ENCODE measurements at places on chromosomes 2 and 18.

- no peak for DNase-seq
Observed at GRCh38 chr2:404581-404980, 116.7 kb upstream of the ALKAL2 start.

DNA sequence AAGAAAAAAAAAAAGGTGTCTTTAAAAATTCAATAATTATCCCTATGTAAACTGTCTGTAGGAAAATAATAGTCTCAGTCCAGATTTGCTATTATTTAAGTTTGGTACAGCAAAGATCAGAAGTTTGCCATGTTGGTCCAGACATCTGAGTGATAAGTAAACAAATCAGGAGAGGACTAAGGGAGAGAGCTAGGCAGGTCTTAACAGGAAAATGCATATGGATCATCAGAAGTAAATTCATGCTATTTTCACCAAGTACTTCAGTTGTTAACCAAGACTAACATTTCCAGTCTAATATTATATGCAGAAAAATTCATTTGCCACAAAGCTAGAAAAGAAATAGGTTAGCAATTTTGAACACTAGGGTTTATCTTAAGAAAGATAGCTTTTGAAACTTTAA, 95.0 kb upstream of the STK17B start:
- no peak for DNase-seq

DNA sequence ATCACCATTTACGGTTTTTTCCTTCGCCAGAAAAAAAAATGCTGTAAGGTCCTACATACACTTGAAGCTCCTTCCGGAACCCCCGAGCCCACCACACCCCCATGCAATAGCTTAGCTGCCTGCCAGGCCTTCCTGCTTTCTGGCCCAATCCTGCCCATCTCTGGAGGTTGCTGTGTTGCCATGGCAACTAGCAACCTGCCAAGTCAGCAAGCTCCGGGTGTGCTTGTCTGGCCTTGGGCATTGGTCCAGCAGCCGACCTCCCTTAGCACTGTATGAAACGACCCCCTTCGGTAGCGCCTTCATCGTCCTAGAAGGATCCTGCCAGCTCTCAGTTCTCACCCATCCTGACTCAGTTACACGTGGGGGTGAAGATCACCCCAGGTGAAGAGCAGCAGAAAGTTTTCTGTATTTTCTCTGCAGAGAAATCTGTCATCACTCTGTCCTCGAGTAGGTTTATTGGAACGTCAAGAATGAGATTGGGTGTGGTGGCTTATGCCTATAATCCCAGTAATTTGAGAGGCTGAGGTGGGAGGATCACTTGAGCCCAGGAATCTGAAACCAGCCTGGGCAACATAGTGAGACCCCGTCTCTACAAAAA, 47.4 kb upstream of the MTCL1 start:
- no peak for DNase-seq

DNA sequence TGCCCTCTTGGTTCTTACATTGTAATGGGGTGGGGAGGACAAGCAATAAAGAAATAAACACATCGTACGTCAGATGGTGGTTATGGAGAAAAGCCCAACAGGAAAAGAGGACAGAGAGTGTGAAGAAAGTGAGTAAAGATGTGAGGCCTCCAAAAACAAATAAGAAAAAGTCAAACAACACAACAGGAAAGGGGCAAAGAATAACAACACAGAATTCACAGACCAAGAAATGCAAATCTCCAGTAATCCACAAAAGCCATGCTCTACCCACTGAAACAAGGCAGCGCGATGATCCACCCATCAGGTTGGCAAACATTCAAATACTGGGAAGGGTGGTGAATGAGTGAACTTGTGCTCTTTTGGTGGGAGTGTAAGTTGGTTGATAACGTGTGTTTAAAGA, 16.7 kb upstream of the DUSP2 start:
- DNase-seq = no peak

GRCh38 chr18:30622635-30623034, 419.9 kb downstream of the DSC3 start:
- no peak for DNase-seq

DNA sequence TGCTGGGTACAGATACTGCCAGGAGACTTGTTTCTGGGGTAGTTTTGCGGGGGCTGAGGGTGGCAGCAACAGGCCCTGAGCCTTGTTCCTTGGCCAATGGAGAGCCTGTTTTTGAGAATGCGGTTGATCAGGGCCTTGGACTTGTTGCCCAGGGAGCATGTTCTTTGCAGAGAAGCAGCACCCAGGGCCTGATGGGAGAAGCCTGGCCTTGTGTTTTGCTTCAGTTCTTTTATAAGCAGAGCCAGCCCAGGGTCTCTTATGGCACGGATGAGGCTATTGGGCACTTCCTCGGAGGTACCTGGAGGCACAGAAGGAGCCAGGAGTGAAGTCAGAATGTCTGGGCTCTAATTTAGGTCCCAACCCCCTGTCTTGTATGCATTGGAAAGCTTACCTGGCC, 85.1 kb upstream of the MCFD2 start:
- no peak for DNase-seq

DNA sequence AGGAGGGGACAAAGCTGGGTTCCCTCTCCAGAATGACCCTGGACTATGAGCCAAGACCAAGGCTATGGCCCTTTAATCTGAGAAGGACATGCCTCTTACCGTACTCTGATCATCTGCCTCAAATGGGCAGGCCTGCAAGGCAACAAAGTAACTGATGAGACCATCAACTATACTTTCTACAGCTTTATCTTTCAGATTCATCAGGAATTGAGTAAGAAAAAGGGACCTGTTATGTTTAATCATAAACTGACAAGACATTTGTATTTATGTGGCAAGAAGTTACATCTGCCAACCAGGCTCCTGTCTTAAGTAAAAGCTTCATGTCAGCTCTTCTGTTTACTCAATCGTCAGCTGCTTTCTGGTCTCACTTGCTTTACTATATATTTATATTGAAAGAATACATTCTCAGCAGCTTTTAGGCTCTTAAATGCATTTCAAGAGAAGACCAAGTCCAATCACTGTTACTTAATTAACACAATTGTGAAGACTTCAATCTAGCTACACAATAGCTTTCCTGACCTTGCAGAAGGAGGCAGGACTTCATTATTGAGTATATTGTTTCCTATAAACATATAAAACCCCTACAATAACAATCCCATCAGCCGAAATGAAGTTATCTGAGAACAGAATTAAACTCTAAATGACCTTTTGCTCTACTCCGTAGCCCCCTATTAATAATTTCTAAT, 163.8 kb downstream of the ETAA1 start:
- no peak for DNase-seq

DNA sequence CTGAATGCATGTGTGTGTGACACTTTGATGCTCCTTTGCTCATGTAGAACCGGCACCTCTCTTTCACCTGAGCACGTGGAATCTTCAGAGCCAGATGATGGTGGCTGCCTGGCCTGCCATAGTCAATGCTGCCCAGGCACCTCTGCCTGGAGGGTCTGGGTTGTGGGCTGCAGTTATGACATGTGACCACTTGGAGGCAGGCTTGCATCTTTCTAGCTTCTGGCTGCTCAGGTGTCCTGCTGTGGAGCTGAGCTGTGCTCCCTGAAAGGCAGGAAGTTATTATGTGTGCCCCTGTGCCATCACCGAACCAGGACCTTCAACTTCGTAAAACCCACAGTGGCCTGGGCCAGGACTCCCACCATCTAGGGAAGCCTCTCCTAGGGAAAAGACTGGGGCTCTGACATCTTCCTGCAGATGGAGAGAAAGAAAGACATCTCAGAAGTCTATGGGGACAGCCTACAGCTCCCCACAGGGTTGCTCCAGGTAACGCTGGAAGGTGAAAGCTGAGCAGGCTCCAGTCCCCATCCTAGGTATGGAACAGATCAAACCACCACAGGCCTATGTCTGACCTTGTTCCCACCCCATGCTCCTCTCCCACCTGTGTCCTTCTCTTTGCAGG, 30.2 kb downstream of the PSD4 start:
- DNase-seq = peak; percentile 86

GRCh38 chr2:28413152-28413898, 20.7 kb downstream of the FOSL2 start:
- no peak for DNase-seq

DNA sequence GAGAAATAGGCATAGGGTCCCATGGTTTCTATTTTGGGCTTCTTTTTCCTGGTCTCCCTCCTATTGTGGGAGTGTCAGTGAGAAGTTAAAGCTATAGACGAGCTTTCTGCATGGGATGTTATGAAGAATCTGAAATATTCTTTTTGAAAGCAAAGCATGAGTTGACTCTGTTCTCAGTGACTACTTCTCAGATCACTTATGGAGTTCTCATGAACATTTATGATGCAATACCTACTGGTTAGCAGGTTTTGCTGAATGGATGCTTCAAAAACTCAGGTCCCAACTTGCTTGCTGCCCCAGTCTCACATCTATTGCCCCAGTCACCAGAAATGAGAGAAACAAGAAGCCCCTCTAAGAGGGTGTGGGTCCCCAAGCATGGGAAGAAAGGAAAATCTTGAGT, 365.0 kb downstream of the HRH4 start:
- DNase-seq = no peak

DNA sequence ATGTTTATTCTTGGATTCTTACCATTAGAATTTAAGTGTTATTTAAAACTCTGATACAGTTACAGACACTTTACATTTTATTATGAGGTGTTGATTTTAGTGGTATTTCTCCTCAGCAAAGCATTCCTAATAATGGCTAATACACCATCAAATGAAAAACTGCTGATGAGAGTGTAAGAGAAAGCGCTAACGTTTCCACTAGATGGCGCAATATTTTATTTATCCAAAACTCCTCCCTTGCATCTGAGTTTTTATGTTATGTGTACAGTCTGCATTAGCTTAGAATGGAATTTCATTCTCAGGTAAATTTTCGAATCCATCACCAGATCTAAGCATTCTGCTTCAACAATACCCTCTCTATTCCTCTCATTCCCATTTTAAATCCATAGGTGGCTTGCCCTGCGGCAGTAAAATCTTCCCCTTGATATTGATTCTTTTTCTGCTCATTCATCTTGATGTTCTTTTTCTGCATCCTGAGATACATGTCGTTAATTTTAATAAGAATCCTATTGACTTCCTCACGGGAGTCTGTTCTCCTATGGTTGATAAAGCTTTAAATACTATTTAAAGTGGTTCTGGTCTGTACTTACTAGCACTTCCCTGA, 53.9 kb downstream of the PRKRA start:
- DNase-seq = peak; percentile 7

DNA sequence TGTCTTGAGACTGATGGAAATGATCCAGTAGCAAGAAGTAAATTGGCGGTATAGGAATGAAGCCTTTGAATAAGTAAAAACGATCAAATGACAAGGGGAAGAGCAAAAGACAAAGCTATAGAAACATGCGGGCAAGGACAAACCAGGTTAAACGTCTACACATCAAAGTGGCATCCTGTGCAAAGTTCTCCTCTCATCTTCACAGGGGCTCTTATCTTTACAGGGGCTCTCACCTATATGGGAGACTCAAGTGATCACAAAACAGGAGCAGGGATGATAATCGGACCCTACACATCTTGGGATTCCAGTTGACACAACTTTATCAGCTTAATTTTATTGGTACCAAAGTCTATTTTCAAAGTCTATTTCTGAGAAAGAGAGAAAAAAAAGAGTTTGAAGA, 1778.9 kb upstream of the CELF4 start:
- no peak for DNase-seq

GRCh38 chr2:207852791-207853190, 83.1 kb upstream of the FZD5 start:
- DNase-seq = no peak

All from H54 (cell line).